Hematopoietic multipotent progenitor cell treated with erythropoietin and hydrocortisone succinate and interleukin-3 and kit ligand, for 8 days (in vitro differentiated cells): ENCODE measurements at places on chromosomes 11 and 22.

DNA sequence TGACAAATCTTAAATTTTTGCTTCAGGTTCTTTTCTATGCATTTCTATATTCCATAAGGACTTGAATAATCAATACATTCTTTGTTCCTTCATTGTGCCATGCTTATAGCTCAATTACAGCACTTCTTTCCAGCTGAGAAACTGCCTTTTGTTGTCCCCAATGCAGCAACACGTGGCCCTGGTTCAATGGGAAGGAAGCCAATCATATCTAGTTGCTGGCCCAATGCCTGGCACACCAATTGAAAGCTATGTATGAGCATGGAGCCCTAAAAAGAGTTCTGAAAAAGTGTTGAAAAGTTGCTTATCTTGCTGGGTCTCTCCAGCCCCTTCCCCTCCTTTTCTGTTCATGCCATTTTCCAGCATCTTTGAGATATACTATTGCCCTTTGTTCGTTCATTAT, 448.0 kb upstream of the FAT3 start:
- DNase-seq = no peak

DNA sequence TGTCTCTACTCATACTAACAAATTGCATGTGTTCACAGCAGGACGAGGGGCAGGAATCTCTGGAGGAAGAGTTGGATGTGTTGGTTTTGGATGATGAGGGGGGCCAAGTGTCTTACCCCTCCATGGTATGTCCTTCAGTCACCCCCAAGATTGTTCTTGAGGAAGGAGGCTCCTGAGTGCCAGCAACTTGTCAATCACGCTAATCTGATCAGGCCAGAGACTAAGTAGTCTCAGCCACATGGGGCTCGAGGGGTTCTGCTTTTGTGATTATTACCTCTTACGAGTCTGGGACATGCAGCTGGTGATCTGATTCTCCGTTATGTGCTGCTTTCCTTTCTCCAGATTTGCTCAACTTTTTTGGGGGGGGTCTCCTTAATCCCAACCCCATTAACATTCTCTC, 54.3 kb downstream of the CTNND1 start:
- no peak for DNase-seq

- no peak for DNase-seq
These were observed 64.2 kb downstream of the FLI1 start for GRCh38 chr11:128757886-128758612.

DNA sequence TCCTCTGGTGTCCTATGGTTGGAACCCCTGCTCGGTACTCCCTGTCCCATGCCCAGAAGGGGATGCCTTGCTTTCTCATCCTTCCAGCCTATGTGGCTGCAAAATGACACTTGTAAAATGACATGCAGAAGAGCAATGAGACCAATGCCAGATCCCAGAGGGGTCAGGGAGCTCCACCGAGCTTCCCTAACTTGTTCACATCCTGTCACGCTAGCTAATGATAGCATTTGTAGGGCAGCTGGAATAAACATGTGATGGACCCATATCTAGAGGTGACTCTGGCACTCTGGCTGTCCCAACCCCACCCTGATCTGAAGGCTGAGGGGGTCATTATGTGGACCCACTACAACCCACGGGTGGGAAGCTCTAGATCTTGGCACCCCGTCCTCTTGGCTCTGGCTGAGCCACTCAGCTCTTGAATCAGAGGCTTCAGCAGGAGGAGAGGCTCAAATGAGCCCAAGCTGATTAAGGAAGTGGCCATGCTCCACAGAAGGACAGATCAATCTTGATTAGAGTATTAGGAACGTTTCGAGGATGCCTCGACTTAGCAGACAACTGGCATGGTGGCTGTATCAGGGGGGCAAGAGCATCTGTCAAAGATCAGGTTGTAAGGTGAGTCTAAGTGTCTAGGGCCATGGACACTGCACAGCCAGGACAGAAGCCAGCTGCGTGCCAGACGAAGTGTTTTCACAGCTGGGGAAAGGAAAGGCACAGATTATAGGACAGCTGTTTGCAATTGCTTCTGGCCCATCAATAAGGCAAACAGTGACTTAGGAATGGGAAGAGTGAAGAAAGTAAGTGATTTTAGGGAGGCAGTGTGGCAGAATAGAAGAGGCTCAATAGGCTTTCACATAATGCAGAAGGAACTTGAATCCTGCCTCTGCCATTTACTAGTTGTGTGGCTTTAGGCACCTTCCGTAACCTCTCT, 182.8 kb downstream of the KIRREL3 start:
- DNase-seq = no peak

DNA sequence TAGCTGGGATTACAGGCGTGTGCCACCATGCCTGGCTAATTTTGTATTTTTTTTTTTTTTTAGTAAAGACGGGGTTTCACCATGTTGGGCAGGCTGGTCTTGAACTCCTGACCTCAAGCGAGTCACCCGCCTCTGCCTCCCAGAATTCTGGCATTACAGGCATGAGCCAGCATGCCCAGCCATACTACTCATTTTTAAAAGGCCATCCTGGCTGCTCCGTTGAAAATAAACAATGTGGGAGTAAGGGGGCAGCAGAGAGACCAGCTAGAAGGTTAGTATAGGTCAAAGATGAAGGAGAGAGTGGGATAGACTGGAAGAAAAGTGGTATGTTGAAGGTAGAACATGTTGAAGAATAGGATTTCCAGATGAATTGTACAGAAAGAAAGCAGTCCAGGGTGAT, 17.6 kb upstream of the LIN7C start:
- peak; percentile 19 for DNase-seq

GRCh38 chr22:29071261-29072045, 1.4 kb upstream of the KREMEN1 start:
- peak; percentile 87 for DNase-seq

GRCh38 chr22:36453855-36454378, 27.5 kb downstream of the TXN2 start:
- no peak for DNase-seq

DNA sequence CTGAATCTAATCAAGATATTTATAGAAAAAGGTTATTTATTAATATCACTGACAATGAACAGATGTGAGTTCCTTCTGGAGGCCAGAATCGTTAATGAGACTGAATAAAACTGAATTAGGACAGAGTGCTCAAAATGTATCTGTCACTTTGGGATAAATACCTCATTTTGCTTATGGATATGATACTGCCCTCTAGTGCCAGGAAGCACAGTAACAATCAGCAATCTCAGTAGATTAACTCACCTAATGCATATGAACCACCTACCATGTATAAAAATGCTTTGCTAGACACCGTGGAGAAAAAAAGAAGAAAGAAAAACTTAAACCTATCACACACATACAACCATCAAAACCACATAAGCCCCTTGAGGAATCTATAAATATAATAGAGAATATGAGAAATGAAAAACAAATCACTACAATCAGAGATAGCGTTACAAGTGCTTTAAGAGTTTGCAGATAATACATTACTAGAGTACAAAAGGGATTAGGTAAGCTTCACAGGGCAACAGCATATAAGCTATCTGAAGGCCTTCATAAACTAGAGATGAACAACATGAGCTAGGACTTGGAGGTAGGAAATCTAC, 117.4 kb downstream of the SGSM3 start:
- peak; percentile 36 for DNase-seq

DNA sequence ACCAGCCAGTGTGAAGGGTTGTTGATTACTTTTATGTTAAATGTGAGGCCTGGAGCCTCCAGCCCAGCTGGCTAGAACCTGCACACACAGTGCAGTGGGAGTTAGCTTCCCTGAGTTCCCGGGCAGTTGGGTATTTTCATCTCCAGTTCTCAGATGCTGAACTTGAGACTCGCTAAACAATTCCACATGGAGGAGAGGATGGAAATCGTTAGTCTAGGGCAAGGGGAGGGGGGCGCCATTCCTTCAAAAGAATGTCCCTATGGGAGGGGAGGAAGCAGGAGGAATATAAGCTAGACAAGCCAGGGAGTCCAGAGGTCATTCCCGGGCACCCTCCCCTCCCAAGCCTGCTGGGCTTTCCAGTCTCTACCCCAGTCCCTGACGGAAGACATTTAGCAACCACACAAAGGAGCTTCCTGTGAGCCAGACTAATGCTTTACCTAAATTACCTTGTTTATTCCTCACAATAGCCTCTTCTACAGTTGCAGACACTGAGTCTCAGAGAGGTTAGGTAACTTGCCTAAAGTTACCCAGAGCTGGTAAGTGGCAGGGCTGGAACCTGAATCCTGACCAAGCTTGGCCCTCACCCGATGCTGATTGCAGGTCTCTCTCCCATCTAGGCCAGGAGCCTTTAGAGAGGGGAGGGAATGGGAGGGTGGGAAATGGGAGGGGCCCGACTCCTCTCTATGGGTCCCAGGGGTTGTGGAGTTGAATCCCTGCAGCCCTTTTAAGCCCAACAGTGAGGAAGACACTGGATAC, 1.9 kb upstream of the TSKU start:
- DNase-seq = no peak

DNA sequence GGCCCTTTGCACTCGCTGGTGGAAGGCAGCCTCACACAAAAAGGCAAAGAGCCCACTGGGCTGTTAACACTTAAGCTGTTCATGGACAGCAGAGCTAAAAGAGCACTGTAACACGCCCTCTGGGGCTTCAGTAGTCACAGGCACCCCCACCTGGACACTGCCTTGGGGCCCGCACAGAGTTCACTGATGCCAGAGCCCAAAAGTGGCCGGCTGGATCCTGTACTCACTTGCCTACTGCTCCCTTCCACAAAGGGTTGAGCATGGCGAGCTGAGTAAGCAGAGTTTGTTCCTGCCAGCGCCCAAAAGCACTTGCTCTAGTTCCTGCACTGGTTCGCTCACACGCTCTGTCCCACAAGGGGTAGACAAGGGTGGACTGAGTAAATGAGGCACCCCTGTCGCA, 78.8 kb downstream of the RELT start:
- DNase-seq = no peak

GRCh38 chr22:44595841-44596341, 97.9 kb upstream of the RTL6 start:
- no peak for DNase-seq

DNA sequence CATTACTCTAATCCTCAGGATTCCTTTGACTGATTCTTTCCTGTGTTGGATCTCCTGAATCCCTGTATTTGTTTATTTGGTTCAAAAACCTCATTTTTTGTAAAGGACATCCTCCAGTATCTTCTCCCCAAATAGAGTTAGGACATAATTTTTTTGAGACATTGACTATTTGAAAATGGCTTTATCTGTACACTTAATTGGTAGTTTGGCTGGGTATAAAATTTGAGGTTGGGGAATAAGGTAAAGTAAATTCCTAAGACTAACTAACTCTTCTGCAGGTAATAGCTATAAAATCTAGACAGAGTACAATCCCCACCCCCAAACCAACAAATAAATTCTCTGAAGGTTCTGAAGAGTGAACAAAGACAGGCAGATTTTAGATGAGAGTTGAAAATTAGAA, 114.4 kb downstream of the CTTN start:
- no peak for DNase-seq

DNA sequence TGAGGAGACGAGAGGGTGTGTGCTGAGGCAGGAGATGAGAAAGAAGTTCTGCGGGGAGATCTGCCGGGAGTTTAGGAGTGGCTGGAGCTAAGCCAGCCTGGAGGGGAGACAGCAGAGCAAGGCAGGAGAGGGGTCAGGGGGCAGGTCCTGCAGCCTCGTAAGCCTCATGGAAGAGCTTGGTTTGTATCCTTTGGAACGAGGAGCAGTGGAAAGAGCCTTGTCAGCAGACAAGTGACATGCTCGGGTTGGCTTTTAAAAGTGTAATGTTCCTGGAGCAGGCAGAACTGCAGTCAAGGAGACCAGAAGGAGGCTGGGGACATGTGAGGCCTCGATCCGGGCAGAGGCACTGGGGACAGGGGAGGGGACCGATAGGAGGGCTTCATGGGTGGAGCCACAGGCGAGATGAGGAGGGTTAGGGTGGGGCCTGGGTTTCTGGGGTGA, 21.4 kb upstream of the TUB start:
- DNase-seq = no peak

- DNase-seq = no peak
These were observed 5.0 kb downstream of the KCNJ11 start for GRCh38 chr11:17383461-17383860.

DNA sequence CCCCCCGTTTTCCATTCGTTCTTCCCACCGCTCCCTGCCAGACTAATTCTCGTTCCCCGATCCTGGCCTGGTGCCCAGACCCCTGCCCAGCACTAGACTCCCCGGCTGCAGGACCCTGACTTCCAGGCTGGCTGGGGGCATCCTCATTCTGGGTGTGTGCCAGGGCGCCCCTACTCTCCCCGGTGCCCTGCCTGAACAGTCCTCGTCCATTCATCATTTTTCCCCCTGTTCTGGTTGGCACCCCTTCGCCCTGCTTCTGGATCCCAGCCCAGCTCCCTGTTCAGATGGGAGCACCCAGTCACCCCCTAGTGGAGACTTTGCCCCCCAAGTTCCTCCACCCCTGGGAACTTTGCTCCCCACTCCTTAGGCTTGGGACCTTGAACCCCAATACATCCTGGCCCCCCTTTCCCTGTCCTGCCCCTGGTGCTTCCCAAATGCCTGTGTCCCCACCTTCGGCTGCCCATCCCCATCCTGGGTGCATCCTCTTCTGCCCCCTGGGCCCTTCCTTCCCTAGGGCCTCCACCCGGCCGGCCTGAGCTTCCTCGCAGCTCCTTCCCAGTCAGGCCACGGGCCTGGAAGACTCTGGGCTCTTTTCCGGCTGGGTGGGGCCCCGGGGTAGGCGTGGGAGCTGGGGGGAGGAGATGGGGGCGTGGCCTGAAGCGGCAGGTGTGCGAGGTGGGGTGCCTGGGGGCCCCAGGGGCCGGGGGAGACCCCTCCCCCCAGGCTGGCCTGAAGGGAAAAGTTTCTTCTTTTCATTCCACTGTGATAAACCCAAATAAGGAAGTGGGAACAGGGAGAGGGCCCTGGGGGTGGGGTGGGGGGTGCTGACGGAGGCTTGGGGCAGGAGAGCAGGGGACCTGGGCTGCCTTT, 908 bp downstream of the PLCB3 start:
- DNase-seq = peak; percentile 55

DNA sequence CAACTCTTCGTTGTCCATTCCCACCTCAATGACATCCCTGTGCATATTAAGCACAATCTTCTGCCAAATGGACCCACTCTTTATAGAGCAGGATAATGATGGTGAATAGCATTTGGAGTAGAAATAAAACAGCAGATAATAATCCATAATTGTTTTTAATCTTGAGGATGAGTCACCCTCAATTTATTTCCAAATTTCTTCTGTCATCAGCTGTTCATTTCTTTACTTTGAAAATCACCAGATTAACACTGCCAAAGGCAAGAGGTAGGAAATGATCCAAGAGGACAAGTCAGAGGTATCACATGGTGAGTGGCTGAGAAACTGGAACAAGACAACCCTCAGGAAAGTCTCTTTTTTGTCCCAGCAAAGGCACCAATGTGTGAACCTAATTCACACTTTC, 7.3 kb upstream of the AMBRA1 start:
- DNase-seq = no peak

DNA sequence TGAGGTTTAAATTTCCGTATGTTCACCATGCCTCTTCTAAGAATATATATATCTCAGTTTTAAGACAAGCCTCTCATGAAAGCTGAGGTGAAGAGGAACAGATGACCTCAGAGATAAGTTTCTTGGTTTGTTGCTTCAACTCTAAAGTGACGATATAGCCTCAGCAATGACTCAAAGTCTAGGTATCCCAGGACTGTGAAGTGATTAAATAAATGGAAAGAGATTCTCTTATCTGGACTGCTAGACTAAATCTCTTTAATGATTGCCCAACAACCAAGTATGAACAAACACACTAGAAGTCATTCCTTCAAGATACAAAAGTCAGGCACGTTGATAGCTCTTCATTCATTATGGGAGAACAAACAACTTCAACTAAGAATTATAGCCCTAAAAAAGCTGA, 15.3 kb downstream of the CADM1 start:
- no peak for DNase-seq
